Parietal lobe (tissue), 2 donors: ENCODE measurements at places on chromosomes 1 and 21. TPM values are rescaled to one million over a fixed set of nuclear protein-coding genes. Genes with fewer than 3 reads are reported as not detected.

The SHE gene
- 1.3 TPM for total RNA-seq

The CD2 gene
- not detected for total RNA-seq

The PGBD5 gene
- total RNA-seq = 23.5 TPM

The ICOSLG gene
- total RNA-seq = 0.31 TPM

The CFAP74 gene
- total RNA-seq = 0.63 TPM

The NECAP2 gene
- total RNA-seq = 39.1 TPM

The AKNAD1 gene
- 5.6 TPM for total RNA-seq

The ZNF593OS gene
- total RNA-seq = not detected

The KCNE1 gene
- 2.2 TPM for total RNA-seq

The NAV1 gene
- 101 TPM for total RNA-seq

The MAP3K6 gene
- total RNA-seq = 2.5 TPM

The DDX59 gene
- total RNA-seq = 20.0 TPM

The ST6GALNAC5 gene
- 41.0 TPM for total RNA-seq

The PHLDA3 gene
- total RNA-seq = 8.5 TPM

The BCL2L15 gene
- total RNA-seq = 3.8 TPM

The ELAVL4 gene
- total RNA-seq = 88.9 TPM

The HFM1 gene
- total RNA-seq = 53.8 TPM

The TSPEAR gene
- total RNA-seq = not detected

The OLFM3 gene
- 18.5 TPM for total RNA-seq

The ABCB10 gene
- 22.5 TPM for total RNA-seq

The PRCC gene
- total RNA-seq = 27.9 TPM

The GLRX2 gene
- total RNA-seq = 11.6 TPM

The NFASC gene
- total RNA-seq = 125 TPM

The S100A7 gene
- not detected for total RNA-seq

The TTLL10 gene
- total RNA-seq = not detected

The SFN gene
- 0.63 TPM for total RNA-seq

The SELE gene
- total RNA-seq = 0.31 TPM

The FCRLB gene
- 1.9 TPM for total RNA-seq
